ENCODE measurements at places on chromosomes 5 and 9. TPM values are rescaled to one million over a fixed set of nuclear protein-coding genes. Genes with fewer than 3 reads are reported as not detected.

Gene EGFLAM
- 14.8 TPM for total RNA-seq

Gene AFF4
- total RNA-seq, result 78.3 TPM

Gene PTGS1
- 61.2 TPM for total RNA-seq

Gene GHR
- 0.05 TPM for total RNA-seq

Measured in Panc1 (cell line).